Gastrocnemius medialis (tissue), 4 donors: ENCODE measurements at places on chromosomes 5 and 9. TPM values are rescaled to one million over a fixed set of nuclear protein-coding genes. Genes with fewer than 3 reads are reported as not detected.

Gene ADAMTS2
- 1.3 TPM for total RNA-seq

Gene BAAT
- total RNA-seq: 1.2 TPM

Gene CLTA
- 48.4 TPM for total RNA-seq

Gene OTP
- total RNA-seq: not detected

Gene OR4F3
- total RNA-seq: not detected

Gene SH3GL2
- not detected for total RNA-seq

Gene YTHDC2
- total RNA-seq: 10.1 TPM

Gene PPP1R26
- 4.2 TPM for total RNA-seq

Gene ELOVL7
- 0.53 TPM for total RNA-seq

Gene EGFLAM
- 33.9 TPM for total RNA-seq

Gene MIER3
- total RNA-seq: 24.9 TPM
